ENCODE measurements at places on chromosomes 16 and 17. TPM values are rescaled to one million over a fixed set of nuclear protein-coding genes. Genes with fewer than 3 reads are reported as not detected.

GRCh38 chr17:30950669-30951399 is 20.0 kb upstream of the RNF135 start:
- peak; percentile 46 for DNase-seq

The ZPBP2 gene
- not detected for polyA plus RNA-seq

DNA sequence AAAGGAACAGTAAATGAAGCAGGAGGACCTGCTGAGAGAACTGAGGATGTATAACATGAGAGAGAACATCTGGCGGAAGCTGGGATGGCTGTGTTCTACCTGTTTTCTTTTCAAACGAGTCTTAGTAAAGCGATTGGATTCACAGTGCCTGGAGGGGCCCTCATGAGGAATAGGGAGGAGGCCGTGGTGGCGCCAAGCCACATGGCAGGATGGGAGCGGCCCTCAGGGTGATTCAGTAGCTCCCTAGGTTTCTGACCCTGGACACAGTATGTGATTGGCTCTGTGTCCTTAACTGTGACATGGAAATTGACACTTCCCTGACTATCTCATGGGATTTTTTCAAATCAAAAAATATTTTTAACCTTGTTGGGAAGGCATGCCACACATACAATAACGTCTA is 32.1 kb downstream of the USP43 start:
- DNase-seq: no peak

The CCL8 gene
- polyA plus RNA-seq: not detected

DNA sequence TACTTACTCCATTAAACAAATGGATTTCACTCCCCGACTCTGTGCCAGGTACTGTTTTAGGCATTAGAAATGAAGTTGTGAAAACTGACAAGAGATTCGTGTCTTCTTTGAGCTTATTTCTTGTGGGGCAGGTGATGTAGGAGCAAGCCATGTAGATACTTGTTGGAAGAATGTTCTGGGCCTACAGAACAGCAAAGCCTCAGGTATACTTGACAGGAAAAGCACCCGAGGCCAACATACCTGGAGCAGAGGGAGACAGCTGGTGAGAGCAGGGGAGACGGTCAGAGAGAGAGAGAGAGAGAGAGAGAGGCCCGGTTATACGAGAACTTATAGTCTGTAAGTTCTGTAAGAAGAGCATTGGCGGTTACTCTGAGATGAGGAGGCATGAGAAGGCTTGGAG is 110.8 kb downstream of the FTO start:
- no peak for DNase-seq

DNA sequence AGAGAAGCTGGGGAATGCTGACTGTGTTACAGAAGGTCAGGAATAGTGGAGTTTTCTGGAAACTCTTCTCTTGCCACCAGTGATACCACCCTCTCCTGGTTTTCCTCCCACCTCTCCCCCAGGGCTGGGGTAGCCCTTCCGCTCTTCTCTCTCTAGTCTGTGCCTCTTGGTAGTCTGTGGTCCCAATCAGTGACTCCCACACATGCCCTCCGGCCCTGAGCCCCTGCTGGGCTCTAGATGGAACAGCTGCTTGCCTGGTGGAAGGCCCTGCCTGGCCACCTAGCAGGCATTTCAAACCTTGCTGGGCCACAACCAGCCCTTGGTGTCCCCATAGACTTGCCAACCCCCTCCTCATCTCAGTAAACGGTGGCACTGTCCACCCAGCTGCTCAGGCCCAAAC is 15.2 kb upstream of the MTSS2 start:
- no peak for DNase-seq

- DNase-seq: no peak
Measured at GRCh38 chr16:53219371-53219770, 164.6 kb downstream of the CHD9 start.
